Airway epithelial cell (primary cell): ENCODE measurements at places on chromosomes 16 and 17. TPM values are rescaled to one million over a fixed set of nuclear protein-coding genes. Genes with fewer than 3 reads are reported as not detected.

The PPM1E gene
- under 0.01 TPM in 1 of 2 replicates, not detected in the other for total RNA-seq

The TP53TG3B gene
- not detected in 2 replicates for total RNA-seq

The SAT2 gene
- total RNA-seq, result 25.9 and 36.9 TPM in 2 replicates

The C1QL1 gene
- total RNA-seq, result 0.42 and 0.71 TPM in 2 replicates

The PMFBP1 gene
- 0.35 TPM in 1 of 2 replicates, not detected in the other for total RNA-seq

The CA7 gene
- total RNA-seq, result not detected in 2 replicates

The CCDC144A gene
- total RNA-seq, result 0.14 and 0.19 TPM in 2 replicates

The CSH2 gene
- not detected in 2 replicates for total RNA-seq

The ICAM2 gene
- 0.21 TPM in 1 of 2 replicates, not detected in the other for total RNA-seq

The NPIPB8 gene
- not detected in 2 replicates for total RNA-seq

The PHOSPHO1 gene
- total RNA-seq, result 0.14 TPM in 1 of 2 replicates, not detected in the other

The CCL4 gene
- not detected in 2 replicates for total RNA-seq

The SEC14L5 gene
- 0.07 and 0.09 TPM in 2 replicates for total RNA-seq

The MAPT gene
- total RNA-seq, result 0.14 and 0.51 TPM in 2 replicates

The DNAAF8 gene
- not detected in 2 replicates for total RNA-seq

The POLR2A gene
- 62.4 and 64.9 TPM in 2 replicates for total RNA-seq

The GUCY2D gene
- 0.14 and 0.84 TPM in 2 replicates for total RNA-seq

The DRC7 gene
- not detected in 2 replicates for total RNA-seq

The RARA gene
- 25.3 and 31.4 TPM in 2 replicates for total RNA-seq
